ENCODE measurements at places on chromosomes 5 and 9.

- DNase-seq = no peak
Observed at GRCh38 chr9:104750185-104750767, 2.8 kb downstream of the NIPSNAP3A start.

DNA sequence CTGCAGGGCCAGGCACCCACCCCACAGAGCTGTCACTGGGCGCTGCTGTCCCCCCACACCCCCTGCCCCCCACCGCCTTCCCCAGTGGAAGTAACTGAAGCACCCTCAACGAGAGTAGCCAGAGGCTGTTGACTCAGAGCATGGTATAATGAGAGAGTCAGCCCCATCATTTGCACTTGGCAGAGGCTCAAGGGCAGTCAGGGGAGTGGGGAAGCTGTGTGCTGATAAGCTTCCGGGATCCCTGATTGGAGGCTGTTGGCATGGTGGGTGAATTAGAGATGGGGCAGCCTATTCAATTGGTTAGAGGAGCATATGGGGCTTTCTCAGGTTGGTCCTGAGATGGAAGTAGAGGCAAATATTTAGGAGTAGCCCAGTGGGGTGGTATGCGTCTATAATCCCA lies 77.1 kb upstream of the GOLM1 start:
- DNase-seq = peak; percentile 97

DNA sequence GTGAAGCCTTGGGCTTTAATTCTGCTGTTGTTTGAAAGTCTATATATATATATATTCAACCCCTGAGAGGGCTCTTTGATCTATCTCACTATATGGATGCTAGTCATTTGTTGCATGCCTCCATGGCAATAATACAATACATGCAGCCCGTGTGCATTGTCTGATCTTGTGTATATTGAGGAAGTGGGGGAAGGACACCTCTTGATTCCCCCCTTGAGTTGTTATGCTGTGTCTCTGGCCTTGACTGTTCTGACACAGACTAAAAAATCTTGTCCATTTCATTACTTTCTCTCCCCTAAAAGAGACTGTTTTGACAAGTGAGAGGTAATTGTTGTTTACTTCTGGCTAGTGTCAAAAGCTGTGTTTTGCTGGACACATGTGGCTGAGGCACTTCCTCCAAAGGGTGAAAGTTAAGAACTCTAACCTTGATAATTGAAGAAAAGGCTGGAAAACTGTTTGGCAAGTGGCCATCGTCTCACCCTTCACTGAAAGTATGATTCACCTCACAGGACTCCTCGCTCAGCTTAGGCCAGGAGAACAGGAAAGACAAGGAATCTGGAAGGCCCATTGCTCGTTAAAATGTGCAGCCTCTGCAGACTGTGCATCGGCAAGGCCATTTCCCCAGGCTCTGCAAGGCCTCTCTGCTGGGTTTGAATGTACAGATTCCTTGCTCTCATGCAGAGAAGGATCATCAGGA lies 304.0 kb downstream of the PRELID2 start:
- peak; percentile 93 for DNase-seq

DNA sequence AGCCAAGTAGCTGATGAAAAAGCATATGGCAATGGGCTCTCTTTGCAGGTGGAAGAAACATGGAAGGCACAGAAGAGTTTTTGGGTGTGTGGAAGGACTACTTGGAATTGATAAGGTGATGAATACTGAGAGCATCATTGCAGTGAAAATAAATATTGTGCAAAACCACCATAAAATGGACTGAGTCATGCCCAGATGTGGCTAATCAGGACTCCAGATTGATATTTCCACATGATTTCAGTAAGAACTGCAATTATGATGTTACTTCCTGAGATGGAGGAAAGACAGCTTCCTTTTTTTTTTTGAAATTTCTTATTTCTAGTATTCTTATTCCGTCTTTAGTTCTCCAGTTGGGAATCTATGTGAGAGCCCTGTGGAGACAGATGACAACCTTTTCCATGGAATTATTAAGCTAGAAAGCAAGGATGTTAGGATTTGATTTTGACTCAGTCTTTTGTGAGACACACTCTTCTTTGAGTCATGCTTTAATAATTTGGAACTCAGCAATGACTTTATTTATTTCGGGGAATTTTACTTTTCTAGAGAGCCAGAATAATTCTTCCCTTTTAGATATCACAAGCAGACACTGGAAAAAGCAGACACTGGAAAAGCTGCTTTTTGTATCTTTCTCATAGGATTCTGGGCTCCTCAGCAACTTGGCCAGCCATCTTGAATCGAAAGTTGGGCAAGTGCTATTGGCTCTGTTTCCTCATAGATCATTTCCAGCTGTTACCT lies 94.2 kb upstream of the VCAN start:
- DNase-seq = peak; percentile 54

- DNase-seq = peak; percentile 14
Observed at GRCh38 chr5:121199216-121199999, 652.3 kb upstream of the FTMT start.

DNA sequence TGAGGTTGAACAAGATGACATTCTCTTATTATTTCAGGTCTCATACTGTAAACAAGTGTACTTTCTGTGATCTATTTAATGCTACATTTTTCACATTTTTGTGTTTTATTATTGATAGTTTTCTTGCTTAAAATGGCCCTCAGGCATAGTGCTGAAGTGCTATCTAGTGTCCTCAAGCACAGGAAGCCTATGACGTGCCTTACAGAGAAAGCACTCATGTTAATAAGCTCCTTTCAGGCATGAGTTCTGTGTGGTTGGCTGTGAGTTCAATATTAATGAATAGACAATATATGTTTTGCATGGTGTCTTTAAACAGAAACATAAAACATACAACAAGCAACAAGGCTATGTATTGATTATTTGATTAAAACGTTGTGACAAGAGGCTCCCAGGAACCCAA lies 450.1 kb downstream of the PLK2 start:
- DNase-seq = no peak

DNA sequence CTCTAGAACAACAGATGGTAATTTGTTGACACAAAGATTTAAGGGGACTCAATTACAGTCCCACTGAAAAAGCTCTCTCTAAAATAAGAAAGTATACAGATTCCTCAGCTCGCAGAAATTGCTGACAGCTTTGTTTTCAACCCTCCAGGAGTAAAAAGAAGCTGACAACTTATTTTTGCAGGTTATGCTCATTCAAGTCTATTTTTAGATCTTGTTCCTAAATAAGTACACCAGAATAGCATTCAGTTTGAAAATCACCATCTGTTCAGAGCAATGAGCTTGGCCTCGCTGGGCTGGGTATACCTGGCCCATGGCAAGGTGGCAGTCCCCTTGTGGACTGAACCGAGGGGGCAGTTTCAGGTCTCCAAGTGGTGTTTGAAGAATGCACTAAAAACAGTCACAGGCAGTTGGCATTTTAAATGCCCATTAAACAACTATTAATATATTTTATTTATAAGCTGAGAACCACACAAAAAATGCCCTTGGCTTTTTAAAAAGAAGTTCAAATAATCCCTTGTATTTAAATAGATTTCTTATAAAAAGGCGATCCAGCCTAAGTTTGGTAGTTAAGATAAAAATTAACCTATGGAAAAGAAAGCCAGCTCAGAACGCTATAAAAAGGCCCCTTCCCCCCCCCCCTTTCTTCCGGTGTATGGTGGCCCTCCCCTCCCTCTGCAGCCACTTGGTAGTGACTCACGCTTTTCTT lies 169.2 kb downstream of the AUH start:
- DNase-seq = peak; percentile 36

DNA sequence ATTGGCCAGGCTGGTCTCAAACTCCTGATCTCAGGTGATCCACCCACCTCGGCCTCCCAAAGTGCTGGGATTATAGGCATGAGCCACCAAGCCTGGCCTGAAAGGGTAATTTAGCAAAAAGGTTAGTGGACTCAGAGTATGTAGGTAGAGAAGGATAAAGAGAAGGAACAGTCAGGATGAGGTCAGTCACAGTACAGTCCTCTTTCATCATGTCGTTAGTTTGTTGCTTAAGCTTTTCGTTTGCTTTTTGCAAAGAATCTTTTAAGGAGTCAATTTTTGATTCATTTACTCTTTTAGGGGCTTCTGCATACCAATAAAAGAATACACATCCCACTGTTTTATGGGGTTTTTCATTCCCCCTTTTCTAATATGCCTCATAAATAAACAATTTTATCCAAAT lies 17.8 kb upstream of the GBGT1 start:
- DNase-seq = no peak

DNA sequence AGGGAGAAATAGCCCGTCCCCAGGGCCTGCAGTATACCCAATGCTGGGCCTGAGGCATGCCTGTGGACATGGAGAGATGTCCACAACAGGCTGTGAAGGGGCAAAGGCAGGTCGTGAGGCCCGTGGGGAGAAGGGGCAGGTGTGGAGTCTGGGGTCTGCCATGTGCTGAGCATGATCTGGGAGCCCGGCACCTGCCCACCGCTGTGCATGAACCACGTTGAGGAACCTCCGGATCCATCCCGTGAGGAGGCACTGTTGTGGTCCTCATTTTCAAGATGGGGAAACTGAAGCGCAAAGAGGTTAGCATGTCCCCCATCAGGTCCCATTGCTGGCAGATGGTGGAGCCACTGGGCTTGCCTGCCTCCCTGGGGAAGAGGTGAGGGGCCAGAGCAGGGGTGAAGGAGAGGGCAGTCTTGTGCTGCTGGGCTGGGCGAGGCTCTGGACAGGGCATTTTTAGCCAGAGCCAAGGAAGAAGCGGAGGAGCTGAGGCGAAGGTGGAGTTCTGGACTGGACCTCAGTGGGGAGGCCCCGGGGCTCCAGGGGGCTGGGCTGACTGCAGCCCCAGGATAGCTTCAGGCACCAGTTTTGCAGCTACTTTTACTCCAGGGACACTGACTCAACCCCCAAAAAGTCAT lies 46.5 kb downstream of the LRSAM1 start:
- DNase-seq = no peak

GRCh38 chr9:130226112-130226511 lies 39.4 kb upstream of the HMCN2 start:
- DNase-seq = no peak

GRCh38 chr5:127447827-127448226 lies 69.6 kb upstream of the PRRC1 start:
- peak; percentile 19 for DNase-seq

- DNase-seq = no peak
Observed at GRCh38 chr5:158155811-158156505, 297.0 kb upstream of the CLINT1 start.

DNA sequence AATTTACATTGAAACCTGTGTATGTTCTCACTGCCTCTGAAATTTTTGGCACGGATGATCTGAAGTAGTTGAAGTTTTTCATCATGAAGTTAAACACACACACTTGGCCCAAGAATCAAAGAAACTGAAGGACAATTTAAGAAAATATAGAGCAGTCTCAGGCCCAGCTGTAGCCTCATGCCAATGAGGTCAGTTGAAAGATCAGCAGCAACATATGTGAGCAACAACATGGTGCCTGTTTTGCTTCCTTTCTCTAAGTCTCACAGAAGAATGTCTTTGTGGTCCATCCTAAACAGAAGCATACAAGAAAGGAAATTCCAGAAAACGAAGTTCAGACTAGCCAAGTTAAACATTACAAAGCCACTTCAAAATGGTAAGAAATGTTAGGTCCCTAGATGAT lies 1737.2 kb downstream of the MAT2B start:
- no peak for DNase-seq

DNA sequence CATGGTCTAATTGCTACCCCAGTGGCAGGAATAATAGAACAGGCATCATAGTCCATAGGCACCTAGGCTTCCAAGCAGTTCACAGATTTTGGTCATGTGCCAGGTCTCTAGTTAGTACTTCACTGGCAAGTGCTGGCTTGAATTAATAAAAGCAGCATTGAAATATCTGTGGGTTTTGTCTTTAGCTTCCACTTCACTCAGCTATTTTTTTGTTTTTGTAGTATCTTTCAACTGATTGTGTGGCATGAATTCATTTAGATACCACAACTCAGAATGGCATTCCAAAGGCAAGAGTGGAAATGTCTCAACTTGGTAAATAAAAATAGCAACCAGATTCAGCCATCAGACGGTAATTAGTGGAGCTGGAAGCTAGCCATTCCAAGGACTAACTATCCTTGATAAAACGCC lies 27.9 kb upstream of the ITGA2 start:
- peak; percentile 89 for DNase-seq

- no peak for DNase-seq
Observed at GRCh38 chr5:98513380-98513779, 260.1 kb upstream of the RGMB start.

- DNase-seq = peak; percentile 82
Observed at GRCh38 chr5:61330845-61331406, 1.1 kb upstream of the ZSWIM6 start.

DNA sequence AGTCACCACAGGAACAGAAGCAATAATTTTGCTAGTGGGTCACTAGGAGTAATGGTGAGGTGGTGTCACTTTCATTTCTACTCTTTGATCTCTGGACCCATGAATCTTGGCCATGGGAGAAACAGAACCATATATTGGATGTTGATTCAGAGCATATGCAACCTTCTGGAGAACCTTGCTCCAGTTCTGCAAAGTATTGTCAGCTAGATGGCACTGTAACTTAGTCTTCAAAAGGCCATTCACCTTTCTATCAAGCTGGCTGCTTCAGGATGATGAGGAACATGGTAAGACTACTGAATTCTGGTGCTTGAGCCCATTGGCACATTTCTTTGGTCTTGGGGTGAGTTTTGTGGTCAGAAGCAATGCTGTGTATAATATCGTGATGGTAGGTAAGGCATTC lies 129.1 kb upstream of the FBN2 start:
- DNase-seq = no peak

- DNase-seq = no peak
Observed at GRCh38 chr5:10370931-10371330, 17.4 kb downstream of the MARCHF6 start.

DNA sequence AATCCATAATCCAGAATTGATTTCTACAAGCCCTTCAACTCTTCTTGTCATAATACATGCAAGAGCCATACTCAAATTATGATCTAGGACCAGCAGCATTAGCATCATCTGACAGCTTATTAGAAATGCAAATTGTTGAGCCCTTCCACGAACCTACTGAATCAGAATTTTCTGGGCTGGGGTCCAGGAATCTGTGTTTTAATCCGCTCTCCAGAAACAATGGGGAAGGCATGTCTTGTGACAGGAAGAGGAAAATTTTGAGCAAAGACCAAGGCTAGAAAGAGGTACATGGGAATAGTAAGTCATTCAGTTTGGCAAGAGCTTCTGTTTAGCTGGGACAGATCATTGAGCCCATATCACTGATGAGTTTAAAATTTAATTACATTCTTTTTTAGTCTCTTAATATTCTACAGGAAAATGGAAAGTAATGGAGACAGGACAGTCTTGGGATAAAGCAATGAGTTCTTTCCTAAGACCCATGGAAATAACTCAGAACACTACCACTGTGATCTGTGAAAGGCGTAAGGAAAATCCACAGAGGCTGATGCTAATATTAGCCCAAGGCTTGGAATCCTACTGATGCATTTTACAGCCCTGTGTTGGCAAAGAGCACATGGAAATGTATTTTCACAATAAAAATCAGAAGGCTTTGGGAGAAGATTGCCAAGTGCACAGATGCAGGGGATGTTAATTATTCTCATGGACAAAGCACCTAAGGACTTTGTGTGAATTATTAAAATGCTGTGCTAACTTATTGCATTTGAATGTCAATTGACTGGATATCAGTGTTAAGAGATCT lies 73.7 kb upstream of the STK32A start:
- DNase-seq = peak; percentile 6
